ENCODE measurements at places on chromosomes 7 and 10.

- DNase-seq = no peak
Observed at GRCh38 chr10:14623931-14624330, 150.8 kb downstream of the FAM107B start.

DNA sequence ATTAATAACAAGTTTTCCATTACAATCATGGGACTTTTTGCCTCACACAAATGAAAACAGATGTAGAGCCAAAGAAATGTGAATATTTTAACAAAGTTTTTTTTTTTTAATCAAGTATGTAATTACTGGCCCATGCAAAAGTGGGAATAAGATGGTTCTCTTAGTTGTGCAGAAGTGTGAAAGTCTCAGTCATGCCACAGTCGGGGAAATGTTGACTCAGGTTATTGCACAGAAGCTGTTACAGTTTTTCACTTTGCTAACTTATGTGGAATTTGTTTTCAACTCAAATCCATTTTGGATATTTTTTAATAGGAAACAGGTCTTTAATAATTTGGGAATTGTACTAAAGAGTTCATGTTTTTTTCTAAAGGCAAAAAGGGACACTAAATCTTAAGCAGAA lies 44.0 kb upstream of the CAV2 start:
- no peak for DNase-seq

DNA sequence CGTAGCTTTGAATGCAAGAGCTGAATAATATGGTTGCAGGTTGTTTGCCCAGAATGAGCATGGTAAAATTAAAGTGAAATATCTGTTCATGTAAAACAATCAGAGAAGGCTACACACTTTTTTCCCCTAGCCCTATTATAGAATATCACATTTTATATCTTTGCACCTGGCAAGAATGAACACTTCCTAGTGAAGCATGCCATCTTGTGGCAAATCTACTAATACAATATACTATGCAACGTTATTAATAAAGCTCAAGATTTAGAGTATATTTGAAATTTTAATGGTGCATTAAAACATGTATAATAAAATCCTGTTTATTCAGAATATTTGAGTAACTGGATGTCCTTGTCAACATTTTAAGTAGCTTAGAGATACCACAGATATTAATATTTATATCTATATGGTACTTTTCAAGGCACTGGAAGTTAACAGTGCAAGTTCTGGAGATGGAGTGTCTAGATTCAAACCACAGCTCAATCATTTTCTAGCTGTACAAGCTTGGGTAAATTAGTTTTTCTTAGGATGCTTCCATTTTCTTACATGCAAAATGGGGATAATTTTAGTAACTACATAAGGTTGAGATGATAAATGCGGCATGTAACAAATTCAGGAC lies 643.1 kb upstream of the SEMA3D start:
- peak; percentile 77 for DNase-seq

- DNase-seq = no peak
Observed at GRCh38 chr7:138816650-138817049, 18.7 kb upstream of the ATP6V0A4 start.

DNA sequence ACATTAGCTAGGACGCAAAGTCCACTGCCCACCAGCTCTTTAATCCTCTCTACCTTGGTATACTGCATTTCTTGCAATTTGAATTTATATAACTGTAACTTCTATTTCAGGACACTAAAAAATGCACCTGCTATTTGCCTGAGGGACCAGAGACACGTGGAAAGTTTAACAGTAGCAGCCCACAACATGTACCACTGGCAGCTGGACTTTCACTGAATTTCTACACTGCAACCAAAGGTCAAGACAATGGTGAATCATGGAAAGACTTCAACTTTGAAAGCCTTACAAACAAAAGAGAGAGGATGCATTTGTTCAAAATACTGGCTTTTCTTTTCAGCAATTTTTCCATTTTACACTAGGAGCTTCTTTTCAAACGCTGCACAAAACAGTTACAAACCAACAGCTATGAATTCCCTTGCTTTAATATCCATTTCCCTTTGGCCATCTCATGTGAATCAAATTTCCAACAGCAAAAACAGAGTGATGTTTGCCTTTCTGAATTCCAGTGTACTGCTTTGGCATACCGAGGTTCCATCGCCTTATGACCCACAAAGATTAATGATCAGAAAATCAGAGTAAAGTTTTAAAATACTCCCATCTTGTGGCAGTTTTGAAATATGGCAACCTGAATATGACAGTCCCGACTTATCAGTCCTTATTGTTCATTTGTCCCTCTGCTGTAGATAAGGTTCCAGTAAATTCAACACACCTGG lies 29.9 kb upstream of the HNRNPH3 start:
- DNase-seq = peak; percentile 81

DNA sequence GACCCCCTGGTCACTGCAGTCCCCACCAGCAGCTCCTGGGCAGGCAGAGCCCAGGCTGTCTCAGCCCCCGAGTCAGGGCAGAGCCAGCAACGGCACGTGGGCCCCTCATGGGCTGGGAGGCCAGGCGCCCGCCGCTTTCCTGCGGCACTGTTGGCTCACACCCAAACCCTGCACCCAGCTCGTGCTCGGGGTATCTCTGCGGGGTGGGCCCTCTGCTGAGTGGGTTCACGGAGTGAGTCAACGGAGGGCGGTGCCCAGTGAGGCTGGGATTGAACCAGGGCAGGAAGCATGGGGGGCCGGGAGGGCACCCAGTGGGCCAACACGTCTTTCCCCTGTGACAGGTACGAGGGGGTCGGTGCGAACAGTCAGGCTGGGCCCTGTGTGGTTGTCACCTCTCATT lies 28.9 kb downstream of the ADAP1 start:
- no peak for DNase-seq

DNA sequence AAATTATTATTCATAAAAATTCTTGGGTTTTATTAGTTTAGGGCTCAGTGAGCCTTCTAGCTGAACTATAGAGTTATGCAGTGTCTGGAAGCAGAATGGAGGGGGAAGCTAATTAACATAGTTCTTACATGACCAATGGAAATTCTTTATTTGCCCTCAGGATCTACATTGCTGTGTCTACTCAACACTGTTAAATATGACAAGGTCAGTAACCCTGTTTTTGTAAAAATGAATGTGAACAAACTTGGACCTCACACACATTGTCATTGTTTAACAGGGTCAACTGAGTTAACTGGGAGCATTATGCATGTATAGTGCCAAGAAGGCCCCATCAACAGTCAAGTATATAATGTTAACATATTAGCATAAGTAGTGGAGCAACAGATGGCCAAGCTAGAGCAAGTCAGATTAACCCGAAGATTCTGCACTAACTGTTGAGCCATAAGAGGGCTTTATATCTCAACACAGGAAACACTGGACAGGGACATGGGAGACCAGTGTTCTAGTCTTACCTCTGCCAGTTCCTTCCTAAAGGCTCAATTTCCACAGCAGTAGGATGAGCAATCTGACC lies 122.5 kb upstream of the SEM1 start:
- DNase-seq = no peak

GRCh38 chr7:140145709-140146108 lies 31.1 kb downstream of the KDM7A start:
- no peak for DNase-seq

DNA sequence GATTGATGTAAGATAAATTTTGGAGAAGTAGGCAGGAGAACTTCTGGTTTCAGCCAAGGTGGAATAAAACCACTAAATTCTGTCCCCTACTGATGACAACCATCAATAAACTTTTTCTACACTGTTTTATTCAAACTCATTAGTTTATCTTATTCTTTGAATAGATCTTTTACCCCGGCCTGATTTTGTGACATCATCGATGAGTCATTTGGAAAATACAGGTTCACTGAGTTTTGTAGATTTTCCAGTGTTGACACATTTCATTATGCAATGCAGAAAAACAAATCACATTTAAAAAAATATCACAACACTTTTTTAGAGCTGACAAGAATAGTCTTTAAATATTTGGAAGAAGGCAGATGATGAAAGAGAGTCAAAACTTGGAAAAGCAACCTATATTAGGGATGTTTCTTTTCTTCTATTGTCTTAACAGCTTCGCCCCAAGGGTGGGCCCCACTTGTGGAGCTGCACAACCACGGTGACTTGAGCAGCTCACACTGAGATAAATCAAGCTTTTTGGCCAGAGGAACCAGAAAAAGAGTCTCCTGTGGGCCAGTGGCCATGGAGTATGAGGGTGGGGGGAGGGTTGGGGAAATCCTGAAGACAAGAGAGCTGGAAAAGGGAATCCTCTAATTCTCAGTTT lies 112.8 kb downstream of the PTEN start:
- DNase-seq = no peak

- DNase-seq = no peak
Observed at GRCh38 chr10:104589431-104589830, 51.7 kb upstream of the SORCS3 start.

- DNase-seq = no peak
Observed at GRCh38 chr7:92939666-92940360, 103.4 kb upstream of the CDK6 start.

- DNase-seq = no peak
Observed at GRCh38 chr7:44621750-44622103, 15.3 kb downstream of the OGDH start.

GRCh38 chr10:28991333-28992270 lies 297.3 kb upstream of the LYZL1 start:
- DNase-seq = no peak

DNA sequence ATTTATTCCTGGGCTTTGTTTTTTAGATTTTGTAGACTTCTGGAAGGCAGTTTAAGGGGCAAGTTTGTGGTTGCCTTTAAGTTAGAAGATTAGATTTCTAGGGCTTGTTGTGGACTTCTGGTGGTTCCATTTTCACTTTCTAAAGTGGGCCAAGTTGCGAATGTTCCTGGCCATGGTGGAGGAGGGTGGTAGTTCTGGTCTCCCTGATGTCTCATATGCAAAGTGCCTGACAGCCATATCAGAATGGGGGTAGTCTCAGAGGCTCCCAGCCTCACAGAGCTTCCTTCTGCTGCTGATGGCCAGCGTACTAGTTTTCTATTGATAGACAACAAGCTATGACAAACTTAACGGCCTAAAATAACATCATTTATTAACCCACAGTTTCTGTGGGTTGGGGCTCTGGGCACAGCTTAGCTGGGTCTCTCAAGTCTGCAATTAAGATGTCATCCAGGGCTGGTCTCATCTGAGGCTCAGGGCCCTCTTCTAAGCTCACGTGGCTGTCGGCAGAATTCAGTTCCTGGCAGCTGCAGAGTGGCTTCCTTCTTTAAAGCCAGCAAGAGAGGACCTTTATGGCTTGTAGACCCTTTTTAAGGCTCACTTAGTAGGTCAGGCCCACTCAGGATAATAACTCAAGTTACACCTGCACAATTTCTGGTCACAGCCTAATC lies 44.8 kb downstream of the BMPER start:
- no peak for DNase-seq

DNA sequence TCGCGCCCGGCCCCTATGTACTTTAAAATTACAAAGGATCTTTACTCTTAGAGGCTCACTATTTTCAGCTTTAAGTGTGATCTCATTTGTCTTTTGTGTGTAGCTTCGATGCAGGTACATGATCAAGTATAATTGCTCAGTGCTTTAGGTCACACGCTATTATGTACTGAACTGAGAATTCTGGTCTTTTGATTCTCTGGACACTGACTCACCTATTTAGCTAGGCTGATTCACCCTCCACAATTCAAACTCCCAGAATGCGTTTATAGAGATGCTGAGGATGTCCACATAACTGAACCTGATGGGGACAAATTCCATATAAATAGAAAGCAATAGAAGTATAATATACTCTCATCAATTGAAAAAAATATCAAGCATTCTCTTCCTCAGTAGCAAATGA lies 57.8 kb downstream of the PRKCQ start:
- DNase-seq = no peak

DNA sequence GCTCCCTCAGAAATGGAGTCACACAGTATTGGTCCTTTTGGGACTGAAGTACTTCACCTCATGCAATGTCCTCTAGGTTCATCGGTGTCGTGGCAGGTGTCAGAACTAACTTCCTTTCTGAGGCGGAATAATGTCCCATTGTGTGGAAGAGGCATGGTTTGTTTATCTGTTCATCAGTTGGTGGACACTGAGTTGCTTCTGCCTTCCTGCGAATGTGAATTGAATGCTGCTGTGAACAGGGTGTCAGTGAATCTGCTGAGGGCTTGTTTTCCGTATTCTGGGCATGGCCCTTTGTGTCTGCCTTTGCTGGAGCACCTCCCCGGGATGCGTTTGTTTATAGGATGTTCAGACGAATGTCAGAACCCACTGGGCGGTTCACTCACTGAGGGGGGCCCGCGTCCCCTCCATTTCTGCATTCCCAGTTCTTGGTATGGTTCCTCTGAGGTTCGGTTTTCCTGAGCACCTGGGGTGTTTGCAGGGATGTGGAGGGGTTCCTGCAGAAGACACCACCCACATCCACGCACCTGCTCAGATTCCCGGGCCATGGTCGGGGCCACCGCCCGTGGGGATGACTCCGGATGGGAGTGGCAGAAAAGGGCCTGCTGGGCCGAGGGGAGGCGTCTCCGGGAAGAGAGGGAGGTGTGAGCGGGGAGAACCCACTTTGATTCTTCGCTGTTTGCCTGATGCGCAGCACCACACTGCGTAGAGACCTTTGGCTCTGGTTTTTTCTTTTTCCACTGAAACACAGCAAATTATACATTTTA lies 33.1 kb downstream of the CHST12 start:
- no peak for DNase-seq

DNA sequence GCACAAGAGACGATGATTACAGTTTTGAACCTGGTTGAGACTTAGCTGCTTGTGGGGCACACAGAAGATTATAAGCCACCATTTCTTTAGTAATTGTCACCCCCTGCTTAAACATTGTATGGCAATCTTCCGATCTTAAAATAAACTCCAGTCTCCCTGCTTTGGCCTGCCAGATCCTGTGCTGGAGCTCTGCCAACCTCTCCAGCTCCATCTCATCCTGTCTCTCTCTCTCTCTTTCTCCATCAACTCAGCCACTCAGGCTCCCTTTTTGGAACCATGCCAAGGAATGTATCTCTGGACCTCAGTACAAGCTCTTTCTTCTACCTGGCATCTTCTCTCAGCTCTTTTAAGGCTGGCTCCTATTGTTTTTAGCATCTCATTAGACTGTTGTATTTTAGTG lies 1053.2 kb downstream of the REEP3 start:
- DNase-seq = peak; percentile 52

GRCh38 chr10:117768333-117769042 lies 225.9 kb downstream of the EMX2 start:
- DNase-seq = no peak

- DNase-seq = no peak
Observed at GRCh38 chr7:130384371-130384801, 4.1 kb downstream of the CPA1 start.

DNA sequence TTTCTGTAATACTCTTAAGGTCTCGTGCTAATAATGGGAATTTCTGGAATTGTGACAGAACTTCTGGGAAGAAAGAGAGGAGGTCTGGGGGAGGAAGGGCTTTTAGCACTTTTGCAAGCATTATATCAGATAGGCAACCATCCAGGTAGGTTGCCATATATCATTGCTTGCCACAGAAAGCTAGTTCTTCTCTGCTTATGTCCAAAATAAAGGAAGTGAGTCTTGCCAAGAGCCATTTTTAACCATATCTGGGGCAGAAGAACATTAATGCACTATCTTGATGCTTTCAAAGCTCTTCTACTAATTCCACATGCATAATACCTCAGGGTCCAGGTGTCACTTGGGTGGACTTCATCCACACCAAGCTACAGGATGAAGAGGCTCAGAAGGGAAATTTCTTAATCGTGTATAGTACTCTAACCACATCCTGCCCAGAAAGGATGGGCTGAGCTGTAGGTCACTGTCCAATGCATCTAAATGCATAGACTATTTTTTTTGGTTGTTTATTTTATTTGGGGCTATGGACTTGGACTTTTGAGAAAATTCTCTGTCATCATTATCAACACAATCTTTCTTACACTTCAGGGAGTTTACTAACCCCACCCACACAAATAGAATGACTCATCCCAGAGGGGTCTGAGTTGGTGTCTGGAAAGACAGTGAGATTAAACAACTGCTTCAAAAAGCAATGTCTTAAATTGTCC lies 68.9 kb upstream of the ADO start:
- DNase-seq = no peak

Measured in brain (organoid and tissue), 16 donors.